PC-3 (cell line): ENCODE measurements at places on chromosomes 11 and 22.

GRCh38 chr11:86703987-86704386 is 31.6 kb upstream of the ME3 start:
- no peak for DNase-seq

GRCh38 chr11:70557742-70558485 is 159.6 kb downstream of the CTTN start:
- peak; percentile 77 for DNase-seq

DNA sequence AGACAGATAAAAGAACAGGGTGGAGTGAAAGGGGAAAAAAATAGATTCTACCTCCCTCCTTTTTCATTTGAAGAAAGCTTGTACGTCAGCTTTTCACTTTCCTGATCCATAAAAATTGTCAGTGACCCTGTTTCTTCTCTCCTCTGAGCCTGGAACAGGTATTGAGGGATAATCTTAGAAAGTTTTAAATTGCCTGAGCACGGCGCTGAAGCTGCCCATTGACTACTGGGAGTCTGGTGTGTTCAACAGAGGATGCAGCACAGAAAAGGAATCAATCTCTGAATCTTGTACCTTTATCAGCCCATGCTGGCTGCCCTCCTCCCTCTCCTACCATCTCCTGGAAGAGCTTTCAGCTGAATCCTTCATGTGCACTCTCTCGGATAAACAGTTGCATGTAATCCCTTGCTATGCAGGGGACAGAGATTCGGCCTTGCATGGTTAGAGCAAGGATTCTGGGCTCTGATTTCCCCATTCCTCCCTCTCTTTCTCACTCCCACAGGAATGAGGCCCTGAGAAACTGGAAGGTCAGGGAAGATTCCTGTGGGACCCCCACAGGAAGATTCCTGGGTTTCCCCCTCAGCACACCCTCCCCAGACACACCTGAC is 162.4 kb upstream of the SYN3 start:
- no peak for DNase-seq

- no peak for DNase-seq
Measured at GRCh38 chr11:125239585-125240560, 75.3 kb downstream of the PKNOX2 start.

GRCh38 chr11:95358511-95359340 is 127.7 kb upstream of the SESN3 start:
- no peak for DNase-seq

- DNase-seq = peak; percentile 29
Measured at GRCh38 chr22:36816636-36817524, at the start of gene PVALB. Gene PVALB, minus strand, starts transcription at chr22:36817035. Its CDS starts 30 bp downstream, at chr22:36817005.

GRCh38 chr11:3827434-3828186 is 13.1 kb downstream of the RHOG start:
- no peak for DNase-seq

- DNase-seq = no peak
Measured at GRCh38 chr11:126479178-126479930, 123.9 kb downstream of the ST3GAL4 start.

GRCh38 chr11:68767672-68768071 is 16.4 kb upstream of the TESMIN start:
- DNase-seq = no peak

DNA sequence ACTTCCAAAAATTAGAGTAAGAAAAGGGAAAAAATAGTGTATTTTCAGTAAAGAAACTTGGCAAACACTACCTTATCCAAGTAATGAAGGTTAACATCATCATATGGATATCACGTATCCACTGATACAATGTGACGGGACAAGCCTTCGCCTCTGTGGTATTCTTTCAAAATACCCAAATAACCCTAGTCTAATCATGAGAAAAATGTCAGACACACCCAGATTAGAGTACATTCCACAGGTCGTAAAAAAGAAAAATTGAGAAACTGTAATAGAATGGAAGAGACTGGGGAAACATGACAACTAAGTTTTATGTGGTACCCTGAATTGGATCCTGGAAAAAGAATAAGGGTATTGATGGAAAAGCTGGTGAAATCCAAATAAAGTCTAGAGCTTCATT is 48.9 kb downstream of the NARS2 start:
- no peak for DNase-seq

GRCh38 chr11:133687781-133688180 is 155.5 kb upstream of the OPCML start:
- no peak for DNase-seq

DNA sequence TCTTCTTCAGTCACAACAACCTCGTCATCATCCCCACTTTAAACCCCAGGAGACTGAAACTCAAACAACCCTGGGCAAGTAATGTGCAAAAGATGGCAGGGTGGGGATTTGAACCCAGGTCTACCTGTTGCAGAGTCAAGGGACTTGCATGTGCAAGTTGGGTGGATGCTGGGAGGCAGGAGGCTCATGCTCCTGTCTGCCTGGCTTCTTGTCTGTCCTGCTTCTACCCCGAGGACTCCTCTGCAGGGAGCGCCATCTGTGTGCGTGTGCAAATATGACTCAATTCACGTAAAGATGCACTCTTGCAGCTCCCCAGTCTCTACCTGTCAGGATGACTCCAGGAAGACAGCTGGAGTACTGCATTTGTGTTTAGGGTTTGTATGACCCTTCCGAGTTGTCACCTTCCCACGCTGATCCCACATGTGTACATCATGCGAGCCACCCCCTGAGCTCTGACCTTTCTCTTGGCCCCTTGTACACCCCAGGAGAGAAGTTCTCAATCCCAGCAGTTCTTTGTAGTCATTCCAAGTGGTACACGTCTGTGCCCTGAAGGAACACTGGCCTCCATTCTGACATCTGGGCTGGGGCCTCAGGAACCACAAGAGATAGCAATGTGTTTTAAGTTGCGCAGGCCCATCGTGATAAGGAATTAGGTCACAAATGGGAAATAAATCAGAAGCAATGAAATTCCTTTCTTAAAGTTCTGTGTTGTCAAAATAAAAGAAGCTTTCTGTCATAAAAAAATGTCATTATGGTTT is 95.7 kb downstream of the CWC15 start:
- DNase-seq = no peak

GRCh38 chr11:2093575-2094353 is 45.4 kb downstream of the IGF2 start:
- DNase-seq = no peak

DNA sequence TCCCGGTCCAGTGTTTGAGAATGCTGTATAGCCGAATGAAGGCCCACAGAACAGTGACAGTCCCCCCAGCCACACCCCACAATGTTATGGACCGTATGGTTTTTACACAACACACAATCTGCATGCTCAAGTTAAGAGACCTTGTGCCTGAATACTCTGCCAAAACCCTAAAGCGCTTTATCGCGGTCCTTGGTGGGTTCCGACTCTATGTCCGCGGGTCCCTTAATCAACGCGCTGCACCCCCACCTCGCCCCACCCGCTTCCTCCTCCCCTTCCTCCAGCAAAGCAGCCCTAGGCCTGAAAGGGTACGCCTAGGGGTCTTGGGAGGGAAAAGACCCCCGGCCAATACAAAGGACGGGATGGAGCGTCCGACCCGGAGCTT is 442 bp downstream of the COPB1 start:
- DNase-seq = peak; percentile 7

DNA sequence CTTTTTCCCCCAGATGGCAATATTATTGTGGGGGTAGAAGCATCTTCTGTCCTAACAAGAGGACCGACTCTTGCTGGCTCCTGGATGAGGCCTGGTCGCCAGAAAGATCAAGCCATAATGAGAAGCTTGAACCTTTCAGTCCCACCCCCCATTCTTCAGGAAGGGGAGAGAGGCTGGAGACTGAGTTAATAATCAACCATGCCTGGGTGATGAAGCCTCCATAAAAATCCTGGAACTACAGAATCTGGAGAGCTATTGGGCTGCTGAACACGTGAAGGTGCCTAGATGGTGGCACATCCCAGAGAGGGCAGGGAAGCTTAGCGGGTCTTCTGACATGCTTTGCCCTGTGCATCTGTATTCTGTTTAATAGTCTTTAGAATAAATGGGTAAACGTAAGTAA is 16.3 kb downstream of the AP5B1 start:
- no peak for DNase-seq

DNA sequence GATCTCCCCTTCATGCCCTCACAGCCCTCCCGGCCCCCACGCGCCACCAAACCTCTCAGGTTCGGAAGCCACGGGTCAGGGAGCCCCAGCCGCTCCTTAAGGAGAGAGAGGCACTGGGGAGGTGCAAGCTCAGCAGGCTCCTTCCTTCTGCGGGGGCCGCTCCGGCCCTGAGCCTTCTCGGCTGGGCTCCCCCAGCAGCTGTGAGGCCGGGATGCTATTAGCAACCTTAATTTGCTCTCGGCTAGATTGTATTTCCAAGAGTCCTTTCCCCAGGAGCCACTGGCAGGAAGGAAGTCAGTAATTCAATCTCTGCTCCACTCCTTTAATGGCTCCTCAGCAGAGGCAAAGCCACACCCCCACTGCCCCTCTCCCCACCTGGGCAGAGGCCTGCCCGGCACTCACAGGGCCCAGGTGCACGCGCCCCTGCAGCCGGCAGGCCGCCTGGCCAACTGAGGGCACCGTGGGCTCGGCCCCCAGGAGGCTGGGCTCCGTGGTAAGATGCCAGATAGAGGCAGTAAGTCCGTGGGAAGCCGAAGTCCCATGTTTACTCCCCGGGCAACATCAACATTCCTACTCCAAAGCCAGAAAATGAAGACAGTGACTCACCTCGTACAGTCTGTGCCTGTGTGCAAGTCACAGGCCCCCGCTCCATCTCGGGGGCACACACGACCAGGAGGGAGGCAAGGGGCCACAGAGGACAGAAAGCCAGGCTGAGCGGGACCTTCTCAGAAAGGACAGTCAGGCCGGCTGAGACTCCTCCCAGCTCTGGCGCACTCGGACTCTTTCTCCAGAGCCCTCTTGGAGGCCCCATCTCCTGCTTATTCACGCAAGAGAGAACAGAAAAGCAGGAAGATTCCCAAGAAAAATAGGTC is 5.2 kb downstream of the IGSF9B start:
- DNase-seq = peak; percentile 25

DNA sequence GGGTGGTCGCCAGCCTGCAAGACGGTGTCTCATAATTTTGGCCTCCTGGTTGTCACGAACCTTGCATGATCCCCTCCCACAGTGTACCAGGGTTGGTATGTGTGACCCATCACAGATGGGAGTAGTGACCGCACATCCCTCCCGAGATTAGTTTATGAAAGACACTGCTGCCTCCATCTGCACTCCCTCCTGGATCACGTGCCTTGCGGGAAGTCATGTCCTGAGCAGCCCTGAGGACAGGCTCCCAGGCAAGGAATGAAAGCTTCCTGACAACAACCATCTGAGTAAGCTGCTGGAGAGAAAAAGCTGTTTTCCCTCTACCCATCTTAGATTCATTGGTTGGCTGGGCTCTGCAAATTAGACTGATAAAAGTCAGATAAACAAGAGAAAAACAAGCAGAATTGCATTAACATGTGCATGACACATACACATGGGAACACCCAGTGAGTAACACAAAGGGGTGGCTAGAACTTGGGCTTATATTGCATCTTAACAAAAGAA is 14.4 kb upstream of the PAMR1 start:
- peak; percentile 23 for DNase-seq

DNA sequence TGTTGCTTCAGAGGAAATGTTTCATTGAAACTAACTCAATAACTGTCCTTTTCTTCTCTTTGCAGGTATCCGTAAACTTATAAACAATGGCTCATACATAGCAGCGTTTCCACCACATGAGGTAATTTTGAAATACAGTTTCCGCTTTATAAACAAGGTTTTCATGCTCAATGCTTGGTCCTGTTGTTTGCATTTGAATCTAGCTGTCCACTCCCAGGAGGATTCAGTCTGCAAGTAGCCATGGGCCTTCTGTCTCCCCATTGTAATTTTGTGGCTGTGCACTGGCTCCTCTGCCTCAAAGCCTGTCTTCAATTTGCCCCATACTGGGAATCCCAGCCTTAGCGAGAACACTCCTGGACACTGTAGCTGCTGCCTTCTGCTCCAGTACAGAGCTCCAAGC is 34.7 kb downstream of the MUC15 start:
- no peak for DNase-seq

GRCh38 chr11:33987975-33988580 is 63.5 kb upstream of the CAPRIN1 start:
- peak; percentile 76 for DNase-seq

- DNase-seq = no peak
Measured at GRCh38 chr11:64090806-64091516, 55.2 kb downstream of the FLRT1 start.

DNA sequence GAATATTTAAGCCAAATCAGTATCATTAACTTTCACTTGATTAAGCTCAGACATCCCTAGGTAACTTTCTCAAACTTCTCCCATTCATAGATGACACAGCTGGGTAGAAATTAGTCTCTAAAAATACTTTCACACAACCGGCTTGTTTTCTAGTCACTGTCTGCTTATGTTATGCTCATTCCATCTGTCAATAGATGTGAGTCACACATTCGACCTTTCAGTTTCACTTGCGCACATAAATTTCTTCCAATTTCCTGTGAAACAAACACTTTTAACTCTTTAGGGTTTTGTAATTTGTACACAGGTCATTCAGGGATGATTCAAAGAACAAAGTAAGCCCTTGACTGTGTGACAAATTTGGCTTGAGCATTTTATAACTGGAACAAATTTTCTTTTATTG is 723.0 kb downstream of the KCNA4 start:
- peak; percentile 84 for DNase-seq

DNA sequence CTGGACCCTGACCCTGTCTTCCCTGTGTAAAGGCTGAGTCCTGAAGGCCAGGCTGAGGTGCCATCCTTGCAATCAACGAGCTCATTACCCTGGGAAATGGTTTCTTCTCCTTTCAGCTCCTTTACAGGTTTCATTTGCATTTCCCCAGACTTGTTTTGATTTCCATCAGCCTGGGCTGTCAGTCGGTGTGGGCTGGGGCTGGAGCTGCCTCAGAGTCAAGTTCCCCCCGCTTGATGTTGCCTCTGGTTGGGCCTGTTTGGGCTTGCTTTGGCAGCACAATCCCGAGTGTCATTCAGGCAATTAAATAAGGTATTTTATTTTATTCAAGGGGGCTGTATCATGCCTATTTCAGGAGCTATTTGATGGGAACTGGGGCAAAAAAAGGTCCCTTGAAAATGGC is 424.9 kb downstream of the INSC start:
- DNase-seq = no peak

GRCh38 chr11:13126430-13126829 is 117.3 kb downstream of the RASSF10 start:
- peak; percentile 98 for DNase-seq

DNA sequence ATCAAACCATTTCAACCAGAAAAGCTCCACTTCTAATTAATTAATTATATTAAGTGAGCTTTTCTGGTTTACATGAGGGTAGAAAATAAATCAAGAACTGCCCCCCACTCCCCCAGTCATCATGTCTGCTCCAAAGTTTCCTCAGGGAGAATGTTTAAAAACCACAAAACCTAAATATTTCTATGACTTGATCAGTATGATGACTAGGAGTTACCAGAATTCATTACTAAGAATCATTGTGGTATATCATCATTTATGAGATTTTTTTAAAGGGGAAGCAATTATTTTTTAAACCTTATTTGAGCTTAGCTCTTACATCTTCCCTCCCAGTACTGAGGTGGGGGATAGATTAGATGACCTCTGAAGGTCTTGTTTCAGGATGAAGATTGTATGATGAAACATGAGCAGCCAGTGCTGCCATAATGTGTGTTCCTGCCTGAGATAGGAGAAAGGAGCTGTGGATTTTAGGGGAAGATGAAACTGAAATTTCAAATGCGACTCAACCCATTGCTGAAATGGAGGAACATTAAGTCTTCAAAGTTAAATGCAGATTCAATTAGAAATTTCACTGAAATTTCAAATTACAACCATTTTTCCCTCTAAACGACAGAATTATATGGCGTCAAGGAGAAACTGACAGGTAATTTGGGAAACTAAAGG is 401.3 kb upstream of the CADM1 start:
- no peak for DNase-seq
